ENCODE measurements at places on chromosomes 4 and X.

DNA sequence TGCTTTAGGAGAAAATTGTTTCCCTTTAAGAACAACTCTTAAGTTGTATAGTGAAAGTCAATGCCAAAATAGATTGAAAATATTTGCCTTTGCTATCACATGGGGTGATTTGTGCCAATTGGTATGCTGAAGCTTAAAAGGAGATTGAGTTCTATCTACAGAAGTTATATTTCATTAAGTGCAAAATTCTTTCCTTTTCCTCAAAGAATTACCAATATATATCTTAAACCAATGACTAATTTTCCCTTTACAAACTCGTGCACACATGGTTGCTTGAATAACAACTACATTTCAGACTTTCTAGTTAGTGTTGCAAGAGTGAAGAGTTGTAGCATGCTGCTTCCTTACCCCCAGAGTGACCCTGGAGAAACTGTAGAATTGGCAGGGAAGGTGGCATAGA lies 990.0 kb upstream of the PABPC4L start:
- no peak for DNase-seq

- DNase-seq, result no peak
These were observed 145.9 kb downstream of the CPEB2 start for GRCh38 chr4:15148199-15148598.

GRCh38 chr4:41455206-41455605 lies 82.8 kb upstream of the LIMCH1 start:
- DNase-seq, result no peak

DNA sequence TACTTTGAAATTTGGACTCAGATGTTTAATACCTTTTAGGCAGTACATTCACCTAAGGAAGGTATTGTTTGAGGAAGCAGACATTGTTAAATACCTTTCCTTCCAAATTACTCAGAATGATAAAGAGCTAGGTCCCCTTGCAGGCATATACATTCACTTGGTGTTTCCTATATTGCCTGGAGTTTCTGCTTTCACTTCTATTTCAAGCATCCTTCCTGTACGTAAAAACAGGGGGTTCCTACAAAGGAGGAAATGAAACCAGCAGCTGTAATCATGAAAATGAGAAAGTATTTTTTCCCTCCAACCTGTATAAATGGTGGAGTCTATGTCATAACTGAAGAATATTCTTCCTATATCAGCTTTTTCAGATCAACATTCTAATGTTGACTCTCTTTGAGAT lies 90.4 kb upstream of the RASGEF1B start:
- no peak for DNase-seq

All from activated CD4-positive, CD25-positive, alpha-beta regulatory T cell (primary cell).